Daoy (cell line): ENCODE measurements at places on chromosomes 6 and 20. TPM values are rescaled to one million over a fixed set of nuclear protein-coding genes. Genes with fewer than 3 reads are reported as not detected.

PI3 gene
- total RNA-seq: not detected in 2 replicates

VNN1 gene
- total RNA-seq: 0.23 TPM in 1 of 2 replicates, not detected in the other

DNA sequence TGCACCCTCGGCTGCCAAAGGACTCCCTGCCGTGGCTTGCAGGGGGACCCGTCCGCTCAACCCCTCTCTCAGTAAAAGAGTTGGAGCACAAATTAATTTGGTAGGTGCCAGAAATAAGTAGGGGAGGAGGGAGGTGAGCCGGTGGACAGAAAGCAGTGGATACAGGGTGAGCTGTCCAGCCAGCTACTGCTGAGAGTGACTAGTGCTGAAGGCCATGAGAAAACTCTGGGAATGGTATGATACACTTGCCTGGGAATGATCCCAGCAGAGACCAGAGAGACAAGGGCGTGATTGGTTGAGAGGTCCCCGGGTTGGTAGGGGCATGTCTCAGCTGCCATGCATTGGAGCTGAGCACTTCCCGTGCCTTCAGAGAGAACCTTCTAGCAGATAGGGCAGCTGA, 15.7 kb downstream of the FOXQ1 start:
- DNase-seq: no peak

DNA sequence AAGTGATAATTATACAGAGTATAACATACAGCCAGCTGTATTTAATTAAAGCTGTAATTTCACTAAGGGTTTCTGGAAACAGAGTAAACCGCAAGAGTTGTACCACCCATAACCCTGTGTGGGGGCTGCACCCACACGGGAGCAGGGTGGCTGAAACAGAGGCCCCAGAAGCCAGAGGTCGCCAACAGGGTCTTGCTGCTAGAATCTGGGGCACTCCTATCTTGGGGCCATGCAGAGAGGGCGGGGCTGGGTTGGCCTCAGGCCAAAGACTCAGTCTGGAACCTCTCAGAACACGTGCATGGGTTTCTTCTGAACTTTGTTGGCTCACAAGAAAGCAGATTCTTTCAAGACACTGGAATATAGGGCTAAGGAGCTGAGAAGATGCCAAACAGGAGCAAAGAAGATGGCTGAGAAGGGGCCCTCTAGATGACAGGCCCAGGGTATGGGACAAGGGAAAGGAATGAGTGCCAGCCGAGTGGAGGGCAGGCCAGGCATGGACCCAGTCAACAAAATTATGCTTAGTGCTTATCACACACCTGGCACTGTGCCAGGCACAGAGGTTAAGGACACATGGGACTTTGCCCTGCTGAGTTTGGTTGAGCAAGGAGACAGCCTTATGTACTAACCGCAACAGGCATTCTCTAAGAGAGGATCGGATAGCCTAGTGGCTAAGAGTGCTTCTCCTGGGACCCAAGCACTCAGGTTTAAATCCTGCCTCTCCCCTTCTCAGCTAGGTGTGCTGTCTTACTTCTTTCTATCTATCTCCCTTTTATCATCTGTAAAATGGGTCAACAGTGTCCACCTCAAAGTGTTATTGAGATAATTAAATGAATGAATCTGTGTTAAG, 96.6 kb upstream of the FOXP4 start:
- DNase-seq: no peak

- DNase-seq: no peak
Measured at GRCh38 chr6:113626475-113626874, 230.7 kb upstream of the MARCKS start.

DNA sequence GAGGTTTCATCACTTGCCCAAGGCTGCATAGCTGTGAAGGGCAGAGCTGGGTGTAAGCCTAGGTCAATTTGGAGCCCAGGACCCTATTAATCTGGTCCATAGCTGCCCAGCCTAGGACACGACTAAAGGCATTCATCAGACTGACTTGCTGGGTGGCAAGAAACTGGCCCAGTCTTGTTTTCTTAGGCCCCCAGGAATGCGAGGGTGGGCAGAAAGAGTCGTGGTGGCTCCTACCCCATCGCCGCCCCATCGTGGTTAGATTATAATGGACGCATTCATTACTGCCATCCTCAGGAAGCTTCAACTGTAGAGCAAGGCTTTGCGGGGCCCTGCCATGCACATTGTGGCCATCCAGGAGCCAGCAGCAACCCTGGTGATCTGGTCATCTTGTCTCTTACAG, 16.1 kb downstream of the DYNLRB1 start:
- no peak for DNase-seq

SPEF1 gene
- total RNA-seq: 0.51 TPM in 1 of 2 replicates, not detected in the other
